ENCODE measurements at places on chromosomes 1 and 21.
A peak's percentile ranks its signal among the peaks of the same experiment; 100 is the strongest.

DNA sequence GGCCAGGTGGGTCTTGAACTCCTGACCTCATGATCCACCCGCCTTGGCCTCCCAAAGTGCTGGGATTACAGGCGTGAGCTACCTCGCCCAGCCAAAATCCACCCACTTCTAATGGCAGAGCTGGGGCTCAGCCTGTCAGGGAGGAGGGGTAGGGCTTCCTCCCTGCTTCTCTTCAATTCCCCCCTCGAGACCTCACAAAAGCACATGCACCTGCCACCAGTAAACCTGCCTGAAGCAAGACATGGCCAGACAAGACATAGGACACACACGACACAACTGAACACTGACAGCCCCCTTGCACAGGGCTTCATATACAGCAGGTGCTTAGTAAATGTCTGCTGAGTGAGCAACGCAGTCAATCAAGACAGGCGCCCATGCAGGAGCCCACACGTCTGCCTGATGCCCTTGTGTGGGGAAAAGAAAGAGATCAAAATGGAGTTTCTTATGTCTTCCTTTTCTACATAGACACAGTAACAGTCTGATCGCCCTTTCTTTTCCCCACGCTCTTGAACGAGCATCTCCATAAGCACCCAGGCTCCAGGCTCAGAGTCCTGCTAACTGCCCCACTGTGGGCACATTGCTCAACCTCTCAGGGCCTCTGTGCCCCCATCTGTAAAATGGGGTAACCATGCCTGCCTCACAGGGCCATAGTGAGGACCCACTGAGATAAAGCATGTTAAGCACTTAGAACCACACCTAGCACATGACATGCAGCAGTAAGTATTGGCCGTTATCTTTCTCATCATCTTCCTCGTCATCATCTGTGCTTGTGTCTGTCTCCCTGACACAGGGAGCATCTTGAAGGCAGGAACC, 8.8 kb downstream of the SDC3 start:
- peak; percentile 2 for DNase-seq

- DNase-seq: no peak
Measured at GRCh38 chr1:108043707-108044106, 78.7 kb upstream of the VAV3 start.

GRCh38 chr1:44405798-44406736, 1.0 kb downstream of the RNF220 start:
- no peak for DNase-seq

DNA sequence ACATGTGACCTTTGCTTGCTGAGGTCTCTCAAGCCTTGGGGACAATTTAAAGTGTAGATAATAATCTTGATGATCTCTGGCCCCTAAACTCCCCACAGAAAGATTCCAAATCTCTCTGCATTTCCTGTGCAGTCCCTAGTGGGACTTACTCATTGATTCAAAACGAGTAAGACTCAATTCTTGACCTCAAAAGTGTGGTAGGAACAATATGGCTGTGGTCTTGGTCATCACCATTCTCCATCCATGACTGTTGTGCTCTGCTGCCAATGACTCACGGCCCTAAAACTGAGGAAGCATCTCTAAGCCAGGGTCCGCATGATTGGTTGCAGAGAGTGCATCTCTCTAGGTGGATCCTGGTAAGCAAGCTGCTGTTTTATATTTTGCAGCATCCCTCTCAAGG, 268.0 kb downstream of the PTGER3 start:
- no peak for DNase-seq

DNA sequence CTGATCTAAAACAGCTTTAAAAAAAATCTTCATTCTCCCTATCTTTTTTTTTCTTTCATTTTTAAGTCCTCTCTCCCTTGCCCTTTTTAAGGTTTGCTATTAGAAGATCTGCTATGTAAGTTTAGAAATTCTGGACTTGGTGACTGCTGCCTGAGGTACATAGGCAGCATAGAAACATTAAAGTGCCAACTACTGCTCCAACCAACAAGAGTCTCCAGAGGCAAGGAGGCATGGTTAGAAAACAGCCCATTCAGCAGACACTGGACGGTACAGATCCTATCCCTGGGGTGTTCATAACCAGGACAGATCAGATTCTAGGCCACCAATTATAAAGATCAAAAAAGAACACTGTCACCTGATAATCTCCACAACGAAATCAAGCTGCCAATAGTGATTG, 36.6 kb downstream of the GPR3 start:
- no peak for DNase-seq

GRCh38 chr1:11281518-11282331, 8.7 kb downstream of the UBIAD1 start:
- peak; percentile 89 for DNase-seq

All from lung (tissue), 17 donors.